Endodermal cell (in vitro differentiated cells): ENCODE measurements at places on chromosomes 11 and 22.

DNA sequence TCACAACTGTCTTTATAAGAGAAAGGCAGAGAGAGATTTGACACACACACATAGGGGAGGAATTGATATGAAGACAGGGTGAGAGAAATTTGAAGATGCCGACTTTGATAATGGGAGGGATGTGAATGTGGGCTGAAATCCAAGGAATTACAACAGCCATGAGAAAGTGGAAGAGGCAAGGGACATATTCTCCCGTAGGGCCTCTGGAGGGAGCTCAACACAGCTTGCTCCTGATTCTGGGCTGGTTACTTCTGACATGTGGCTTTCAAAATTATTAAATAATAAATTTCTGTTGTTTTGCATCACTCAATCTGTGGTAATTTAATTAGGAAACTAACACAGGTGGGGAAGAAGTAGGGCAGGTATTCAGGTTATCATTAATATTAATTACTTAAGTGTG, 282.9 kb downstream of the LUZP2 start:
- no peak overlapping the region for H3K27ac ChIP-seq
- no peaks in the 10 kb centered on the region for H3K4me1 ChIP-seq
- no peak overlapping the region for H3K4me3 ChIP-seq
- no peaks in the 10 kb centered on the region for H3K27me3 ChIP-seq

DNA sequence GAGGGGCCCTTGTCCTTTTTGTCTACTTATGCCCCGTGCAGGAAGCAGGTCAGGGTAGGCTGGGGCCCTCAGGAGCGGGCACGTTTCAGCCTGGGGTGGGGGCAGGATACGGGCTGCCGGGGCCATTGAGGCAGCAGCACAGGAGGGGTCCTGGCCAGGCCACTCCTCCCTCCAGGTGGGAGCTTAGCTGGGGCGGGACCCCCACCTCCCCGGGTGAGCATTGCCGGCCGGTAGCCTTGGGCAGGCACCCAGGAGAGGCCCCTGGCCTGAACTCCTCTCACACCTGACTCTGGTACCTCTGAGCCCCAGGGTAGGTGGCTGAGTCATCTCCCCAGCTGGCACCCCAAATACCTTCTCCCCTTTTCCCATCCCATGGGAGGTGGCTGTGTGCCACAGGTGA, 5.0 kb upstream of the MUC6 start:
- H3K4me1 ChIP-seq = no peaks in the 10 kb centered on the region
- H3K36me3 ChIP-seq = no peaks in the 10 kb centered on the region
- H3K27me3 ChIP-seq = no peaks in the 10 kb centered on the region
- H3K4me3 ChIP-seq = no peak overlapping the region

DNA sequence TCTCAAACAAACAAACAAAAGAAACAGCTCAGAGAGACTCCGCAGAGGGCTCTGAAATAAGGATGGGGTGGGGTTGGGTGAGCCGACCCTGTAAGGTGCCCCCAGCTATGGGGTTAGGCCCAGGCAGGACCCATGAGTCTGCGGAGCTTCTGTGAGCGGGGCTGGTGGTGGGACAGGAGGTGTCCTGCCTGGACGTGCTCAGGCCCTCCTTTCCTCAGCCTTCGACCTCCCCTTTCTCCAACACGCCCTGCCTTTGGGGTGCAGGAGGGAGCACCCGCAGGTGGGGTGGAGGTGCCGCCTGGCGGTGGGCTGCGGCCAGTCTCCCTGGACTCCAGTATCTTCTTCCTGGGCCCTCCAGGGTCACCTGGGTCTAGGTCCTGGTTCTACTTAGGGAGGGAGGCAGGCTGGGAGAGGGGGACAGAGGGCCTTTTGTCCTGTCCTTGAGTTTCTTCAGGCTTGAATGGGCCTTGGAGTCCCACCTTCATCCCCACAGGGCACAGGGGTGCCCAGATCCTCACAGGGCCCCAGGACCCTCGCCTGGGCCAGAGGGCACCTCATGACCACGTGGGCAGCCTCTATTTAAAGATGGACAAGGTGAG, 12.3 kb downstream of the PRR33 start:
- H3K27me3 ChIP-seq = no peaks in the 10 kb centered on the region
- H3K36me3 ChIP-seq = no peaks in the 10 kb centered on the region
- no peak overlapping the region for H3K4me3 ChIP-seq
- no peak overlapping the region for H3K27ac ChIP-seq
- no peak for DNase-seq

- no peak overlapping the region for H3K27ac ChIP-seq
- no peak overlapping the region for H3K4me3 ChIP-seq
- DNase-seq = no peak
- no peaks in the 10 kb centered on the region for H3K27me3 ChIP-seq
- H3K36me3 ChIP-seq = peaks cover 2% of the 10 kb centered on the region
- H3K4me1 ChIP-seq = no peaks in the 10 kb centered on the region
Observed at GRCh38 chr22:44005524-44005923, 18.6 kb upstream of the PARVB start.

GRCh38 chr11:68370211-68371111, 58.1 kb downstream of the LRP5 start:
- no peak for DNase-seq
- no peak overlapping the region for H3K4me3 ChIP-seq
- H3K27me3 ChIP-seq = no peaks in the 10 kb centered on the region
- peak overlapping the region; percentile 78 for H3K27ac ChIP-seq
- H3K4me1 ChIP-seq = no peaks in the 10 kb centered on the region

- H3K27ac ChIP-seq = no peak overlapping the region
- no peaks in the 10 kb centered on the region for H3K4me1 ChIP-seq
- peaks cover 35% of the 10 kb centered on the region for H3K36me3 ChIP-seq
- no peak overlapping the region for H3K4me3 ChIP-seq
- no peaks in the 10 kb centered on the region for H3K27me3 ChIP-seq
- DNase-seq = no peak
Observed at GRCh38 chr11:119236891-119237290, 30.8 kb downstream of the CBL start.
